Endothelial cell of umbilical vein (primary cell): ENCODE measurements at places on chromosomes 13 and 19. TPM values are rescaled to one million over a fixed set of nuclear protein-coding genes. Genes with fewer than 3 reads are reported as not detected.

- peaks cover 2% of the 10 kb centered on the region for H3K36me3 ChIP-seq
- peak overlapping the region; percentile 57 for H3K27ac ChIP-seq
These were observed 43.1 kb downstream of the PCCA start for GRCh38 chr13:100131863-100132574.

GRCh38 chr19:54172471-54173358 lies at the start of gene TMC4:
Gene TMC4, minus strand, starts transcription at chr19:54173160. Its CDS starts 43 bp downstream, at chr19:54173117.
- no peak within 1 kb of the TSS for H3K4me3 ChIP-seq
- no peak within 1 kb of the TSS for H3K27ac ChIP-seq
- no peaks in the 10 kb centered on the region for H3K27me3 ChIP-seq
- DNase-seq: no peak
- peaks cover 5% of the 10 kb centered on the region for H3K36me3 ChIP-seq

- peaks cover 8% of the 10 kb centered on the region for H3K4me1 ChIP-seq
- H3K27ac ChIP-seq: no peak overlapping the region
- H3K27me3 ChIP-seq: no peaks in the 10 kb centered on the region
- peak; percentile 47 for DNase-seq
These were observed 265.9 kb downstream of the MYO16 start for GRCh38 chr13:108895220-108895704.

DNA sequence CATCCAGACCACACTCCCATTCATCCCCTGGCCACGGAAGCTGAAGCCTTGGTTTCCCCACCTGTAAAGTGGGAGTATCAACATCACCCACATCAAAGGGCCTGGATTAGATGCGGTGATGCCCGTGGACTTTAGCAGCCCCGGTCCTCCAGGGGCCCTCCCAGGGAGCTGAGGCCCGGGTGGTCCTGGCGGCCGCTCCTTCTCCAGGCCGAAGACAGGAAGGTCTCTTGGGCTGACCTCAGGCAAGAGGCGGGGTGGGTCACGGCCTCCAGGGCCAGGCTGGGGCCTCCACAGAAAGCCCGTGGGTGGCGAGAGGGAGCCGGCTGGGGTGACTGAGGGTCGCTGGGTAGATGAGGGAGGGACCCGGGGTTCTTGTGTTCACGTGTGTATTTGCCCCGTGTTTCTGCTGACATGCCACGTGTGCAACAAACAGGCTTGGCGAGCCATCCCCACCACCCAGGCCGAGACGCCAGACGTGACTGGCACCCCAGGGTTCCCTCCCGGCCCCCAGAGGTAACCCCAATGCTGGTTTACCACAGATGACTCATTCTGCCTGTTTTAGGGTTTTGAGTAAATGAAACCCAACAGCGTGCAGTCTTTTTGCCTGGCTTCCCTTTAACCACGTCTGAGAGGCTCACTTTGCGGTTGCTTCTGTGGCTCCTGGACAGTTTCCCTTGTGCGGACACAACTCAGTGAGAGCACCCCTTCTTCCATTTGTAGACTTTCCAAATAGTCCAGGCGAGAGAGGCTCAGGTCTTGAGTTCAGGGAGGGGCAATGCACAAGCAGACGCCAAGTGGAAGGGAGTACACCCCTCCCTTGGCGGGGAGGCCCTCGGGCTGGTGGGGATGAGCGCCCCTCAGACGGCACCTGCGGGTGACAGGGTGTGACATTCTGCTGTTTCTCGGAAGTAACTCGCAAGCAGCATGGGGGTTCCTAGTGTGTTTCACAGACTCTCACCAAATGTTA lies 42.9 kb downstream of the C13orf46 start:
- no peaks in the 10 kb centered on the region for H3K36me3 ChIP-seq
- no peaks in the 10 kb centered on the region for H3K27me3 ChIP-seq
- H3K27ac ChIP-seq: no peak overlapping the region
- no peaks in the 10 kb centered on the region for H3K4me1 ChIP-seq
- no peak overlapping the region for H3K4me3 ChIP-seq

- H3K4me3 ChIP-seq: no peak overlapping the region
- H3K36me3 ChIP-seq: no peaks in the 10 kb centered on the region
- no peak overlapping the region for H3K27ac ChIP-seq
These were observed 31.0 kb downstream of the SLAIN1 start for GRCh38 chr13:77728265-77729125.

GRCh38 chr13:79782541-79783205 lies 301.7 kb downstream of the NDFIP2 start:
- H3K4me1 ChIP-seq: peaks cover 16% of the 10 kb centered on the region
- peak; percentile 93 for DNase-seq
- H3K4me3 ChIP-seq: no peak overlapping the region
- H3K27ac ChIP-seq: peak overlapping the region; percentile 19
- no peaks in the 10 kb centered on the region for H3K36me3 ChIP-seq
- H3K27me3 ChIP-seq: no peaks in the 10 kb centered on the region

- no peak overlapping the region for H3K4me3 ChIP-seq
- H3K36me3 ChIP-seq: no peaks in the 10 kb centered on the region
- H3K4me1 ChIP-seq: peaks cover 24% of the 10 kb centered on the region
- H3K27me3 ChIP-seq: no peaks in the 10 kb centered on the region
- H3K27ac ChIP-seq: peak overlapping the region; percentile 79
These were observed 153.3 kb downstream of the SIPA1L3 start for GRCh38 chr19:38060331-38060730.

DNA sequence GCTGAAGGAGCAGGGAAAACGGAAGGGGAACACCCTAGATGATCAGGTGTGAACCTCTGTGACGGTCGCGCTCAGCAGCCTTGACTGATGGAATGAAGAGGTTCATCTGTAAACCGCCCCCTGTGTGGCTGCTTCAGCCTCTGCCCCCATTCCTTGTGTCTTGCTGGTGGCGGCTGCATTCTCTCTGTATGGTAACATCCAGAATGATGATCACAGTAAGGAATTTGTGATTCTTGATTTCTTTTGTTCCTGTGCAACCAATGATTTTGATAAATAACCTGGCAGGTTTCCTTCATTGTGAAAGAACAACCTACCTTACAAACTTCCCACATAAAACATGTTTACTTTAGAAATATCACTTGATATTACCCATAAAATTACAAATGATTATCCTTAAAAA lies 118.7 kb upstream of the MCF2L start:
- no peak overlapping the region for H3K4me3 ChIP-seq
- peaks cover 5% of the 10 kb centered on the region for H3K36me3 ChIP-seq
- H3K27me3 ChIP-seq: no peaks in the 10 kb centered on the region
- no peak overlapping the region for H3K27ac ChIP-seq
- DNase-seq: no peak

GRCh38 chr13:44135566-44135965 lies 238.1 kb upstream of the SERP2 start:
- H3K27me3 ChIP-seq: no peaks in the 10 kb centered on the region
- no peaks in the 10 kb centered on the region for H3K36me3 ChIP-seq
- no peak overlapping the region for H3K27ac ChIP-seq
- H3K4me3 ChIP-seq: no peak overlapping the region
- DNase-seq: no peak

DNA sequence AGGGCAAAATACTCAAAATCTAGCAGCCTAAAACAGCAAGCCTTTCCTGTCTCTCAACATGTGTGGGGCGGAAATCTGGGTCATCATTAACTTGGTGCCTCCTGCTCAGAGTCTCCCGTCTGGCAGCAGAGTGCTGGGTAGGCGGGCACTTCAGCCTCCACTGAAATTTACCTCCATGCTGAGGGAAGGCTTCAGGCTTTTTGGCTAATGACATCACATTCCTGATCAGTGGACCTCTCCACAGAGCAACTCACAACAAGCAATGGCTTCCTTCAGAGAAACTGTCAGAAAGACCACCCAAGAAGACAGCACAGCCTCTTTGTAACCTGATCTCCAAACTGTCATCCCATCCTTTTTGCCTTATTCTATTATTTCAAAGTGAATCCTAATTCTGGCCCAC lies 1109.0 kb downstream of the UQCRFS1 start:
- H3K27ac ChIP-seq: no peak overlapping the region
- no peak overlapping the region for H3K4me3 ChIP-seq
- H3K4me1 ChIP-seq: no peaks in the 10 kb centered on the region
- no peak for DNase-seq
- H3K27me3 ChIP-seq: no peaks in the 10 kb centered on the region

- H3K27ac ChIP-seq: no peak within 1 kb of the TSS
- H3K4me3 ChIP-seq: peak within 1 kb of the TSS; percentile 41
- DNase-seq: peak; percentile 93
- H3K27me3 ChIP-seq: no peaks in the 10 kb centered on the region
These were observed at the start of gene ZNF112 for GRCh38 chr19:44356383-44357111. Gene ZNF112, minus strand, starts transcription at chr19:44356680. Its CDS starts 16,141 bp downstream, at chr19:44340539.

Gene CD22
- total RNA-seq: not detected in 2 replicates

Gene GFY
- not detected in 2 replicates for total RNA-seq

Gene SIGLEC7
- not detected in 2 replicates for total RNA-seq

Gene MUC16
- total RNA-seq: not detected in 2 replicates

Gene ZNF507
- 20.3 and 23.0 TPM in 2 replicates for total RNA-seq

Gene RDH8
- not detected in 2 replicates for total RNA-seq

Gene SHANK1
- total RNA-seq: 1.2 and 1.9 TPM in 2 replicates
